ENCODE measurements at places on chromosomes 11 and 22.

- DNase-seq: no peak
Observed at GRCh38 chr11:108926171-108926840, 261.4 kb downstream of the DDX10 start.

GRCh38 chr22:38258895-38259294 is 13.9 kb downstream of the TMEM184B start:
- no peak for DNase-seq

DNA sequence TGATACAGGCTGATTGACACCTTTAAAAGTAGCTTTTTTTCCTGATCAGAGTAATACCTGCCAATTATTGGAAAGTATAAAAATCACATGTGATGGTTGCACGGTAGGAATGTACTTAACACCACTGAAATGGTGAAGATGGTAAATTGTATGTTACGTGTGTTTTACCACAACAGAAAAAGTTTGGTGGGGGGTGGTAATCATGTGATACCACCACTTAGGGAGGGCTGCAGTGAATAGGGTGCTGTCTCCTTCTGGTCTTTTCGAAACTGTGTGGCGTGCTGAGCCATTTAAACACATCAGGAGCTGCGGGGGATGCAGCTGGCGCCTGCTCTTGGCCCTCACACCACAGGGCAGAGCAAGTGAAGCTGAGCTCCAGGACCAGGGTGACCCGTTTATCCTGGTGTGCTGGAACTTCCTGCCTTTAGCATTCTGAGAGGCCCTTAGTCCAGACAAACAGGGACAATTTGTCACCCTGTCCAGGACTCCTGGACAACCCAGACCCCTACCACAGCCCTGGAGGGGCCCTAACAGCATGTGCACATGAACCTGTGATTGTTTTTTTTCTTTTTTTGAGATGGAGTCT is 2.6 kb downstream of the SYNGR1 start:
- DNase-seq: no peak

DNA sequence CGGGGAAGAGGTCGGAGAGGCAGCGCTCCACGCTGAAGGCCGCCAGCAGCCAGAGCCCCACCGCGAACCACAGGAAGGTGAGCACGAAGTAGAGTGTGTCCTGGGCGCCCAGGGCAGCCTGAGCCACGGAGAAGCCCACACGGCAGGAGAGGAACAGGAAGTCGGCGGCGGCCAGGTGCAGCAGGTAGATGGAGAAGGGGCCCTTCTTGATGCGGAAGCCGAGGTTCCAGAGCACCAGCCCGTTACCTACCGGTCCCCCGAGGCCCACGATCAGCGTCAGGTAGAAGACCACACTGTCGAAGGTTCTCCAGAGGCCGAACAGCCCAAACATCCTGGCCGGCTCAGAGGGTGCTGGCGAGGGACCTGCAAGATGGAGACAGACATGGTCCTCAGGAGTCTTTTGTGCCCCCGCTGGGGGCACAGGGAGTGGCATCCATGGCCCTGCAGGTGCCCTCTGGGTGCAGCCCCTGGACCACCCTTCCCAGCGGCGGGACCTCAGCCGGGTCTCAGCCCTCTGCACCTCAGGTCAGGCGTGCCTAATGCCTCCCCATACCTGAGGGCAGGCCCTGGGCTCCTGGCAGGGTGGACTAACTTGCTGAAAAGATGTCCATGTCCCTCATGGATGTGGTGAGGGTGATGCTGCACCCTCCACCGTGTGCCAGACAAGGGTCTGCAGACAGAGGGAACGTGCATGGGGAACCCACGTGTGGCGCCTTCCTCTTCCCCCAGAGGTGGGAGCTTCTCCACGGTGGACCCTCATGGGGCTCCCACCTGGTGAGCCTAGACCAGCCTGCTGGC is at the start of gene MRGPRG:
MRGPRG (minus strand) TSS at position 331 of the 798 bp plus-strand sequence; CDS start at position 331, 0 bp downstream.
- DNase-seq: no peak

- no peak for DNase-seq
Observed at GRCh38 chr22:39240831-39241793, 3.7 kb downstream of the PDGFB start.

GRCh38 chr22:23675502-23676415 is 15.1 kb upstream of the RGL4 start:
- no peak for DNase-seq

DNA sequence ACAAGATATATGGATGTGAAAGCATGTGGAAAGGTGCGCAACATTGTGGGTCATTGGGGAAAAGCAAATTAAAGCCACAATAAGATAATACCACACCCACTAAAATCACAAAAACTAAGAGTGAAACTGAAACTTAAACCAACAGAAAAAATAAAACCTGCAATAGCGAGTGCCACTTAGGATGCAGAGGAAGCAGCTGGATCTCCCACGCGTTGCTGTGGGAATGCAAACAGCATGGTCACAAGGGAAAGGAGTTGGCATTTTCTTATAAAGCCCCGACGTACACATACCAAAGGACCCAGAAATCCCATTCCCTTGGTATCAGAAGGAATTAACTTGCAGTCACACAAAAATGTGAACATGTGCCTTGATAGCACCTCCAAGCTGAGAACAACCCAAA is 712.0 kb downstream of the TBC1D22A start:
- DNase-seq: no peak

DNA sequence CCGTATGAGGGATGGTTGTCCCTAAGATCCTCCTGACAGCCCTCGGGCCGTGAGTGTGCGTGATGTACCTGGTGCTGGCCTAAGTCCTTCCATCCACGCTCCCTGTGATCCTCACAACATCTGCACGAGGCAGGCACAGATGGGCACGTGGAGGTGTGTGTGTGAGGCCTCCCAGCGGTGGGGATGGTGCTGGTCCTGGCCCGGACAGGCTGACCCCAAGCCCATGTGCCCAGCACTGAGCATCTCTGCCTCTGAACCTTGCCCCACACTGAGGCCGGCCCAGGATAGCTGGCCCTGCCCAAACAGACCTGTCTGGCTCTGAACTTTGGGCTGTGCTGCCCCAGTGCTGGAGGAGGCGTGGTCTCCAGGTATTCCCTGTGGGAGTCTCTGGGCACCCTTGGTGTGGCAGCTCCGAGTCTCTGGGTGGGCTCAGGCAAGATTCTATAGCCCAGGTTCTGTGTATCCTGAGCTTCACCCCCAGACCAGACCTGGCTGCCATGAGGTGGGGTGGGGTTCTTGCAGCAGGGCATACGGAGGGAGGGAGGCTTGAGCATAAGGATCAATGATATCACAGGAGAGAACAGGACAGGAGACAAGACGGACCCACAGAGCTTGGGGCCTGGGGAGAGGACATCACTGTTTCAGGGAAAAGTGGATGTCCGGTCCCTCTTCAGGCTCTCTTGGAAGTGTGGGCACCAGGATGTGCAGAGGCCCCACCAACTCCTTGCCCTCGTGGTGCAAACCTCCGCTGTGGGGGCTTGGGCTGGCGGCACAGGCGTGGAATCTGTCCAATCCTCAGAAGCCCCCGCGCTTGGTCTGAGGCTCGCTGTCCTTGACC is 881.8 kb downstream of the BRD1 start:
- DNase-seq: no peak

GRCh38 chr11:11451501-11452005 is 98.5 kb upstream of the CSNK2A3 start:
- peak; percentile 12 for DNase-seq

- no peak for DNase-seq
Observed at GRCh38 chr11:15651816-15652215, 537.1 kb downstream of the INSC start.

- no peak for DNase-seq
Observed at GRCh38 chr11:133790995-133791394, 54.3 kb downstream of the SPATA19 start.

GRCh38 chr11:19060629-19061028 is at the start of gene MRGPRX2:
TSS of gene MRGPRX2 (minus strand) at chr11:19060717. CDS start at chr11:19056402, 4,315 bp downstream.
- DNase-seq: no peak

- no peak for DNase-seq
Observed at GRCh38 chr22:27554106-27554811, 247.3 kb downstream of the MN1 start.

- DNase-seq: peak; percentile 76
Observed at GRCh38 chr22:29799217-29799680, 32.1 kb downstream of the UQCR10 start.

GRCh38 chr11:119782006-119782738 is 53.2 kb upstream of the NECTIN1 start:
- DNase-seq: no peak

GRCh38 chr22:17446698-17447097 is 77.4 kb downstream of the CECR2 start:
- DNase-seq: no peak

GRCh38 chr11:86416494-86416893 is 41.8 kb downstream of the CCDC81 start:
- no peak for DNase-seq

GRCh38 chr22:28402539-28402938 is 277.1 kb downstream of the TTC28 start:
- DNase-seq: no peak

GRCh38 chr22:30806391-30806861 is 111.8 kb downstream of the OSBP2 start:
- peak; percentile 44 for DNase-seq

GRCh38 chr22:35313311-35314121 is 13.8 kb downstream of the TOM1 start:
- peak; percentile 63 for DNase-seq

GRCh38 chr11:59814021-59814420 is 3.4 kb upstream of the MRPL16 start:
- no peak for DNase-seq

- no peak for DNase-seq
Observed at GRCh38 chr22:27820896-27821866, 19.6 kb upstream of the MN1 start.

GRCh38 chr11:65308281-65308891 is 6.3 kb upstream of the CDC42EP2 start:
- no peak for DNase-seq

- DNase-seq: no peak
Observed at GRCh38 chr11:36635066-36635862, 37.2 kb upstream of the RAG2 start.

GRCh38 chr11:71491940-71492339 is 35.1 kb upstream of the KRTAP5-7 start:
- DNase-seq: no peak

GRCh38 chr22:22242488-22242887 is 2.1 kb upstream of the VPREB1 start:
- DNase-seq: no peak

GRCh38 chr11:122686111-122686510 is 30.6 kb downstream of the UBASH3B start:
- DNase-seq: no peak

GRCh38 chr11:67572747-67573419 is 10.7 kb upstream of the GSTP1 start:
- no peak for DNase-seq

DNA sequence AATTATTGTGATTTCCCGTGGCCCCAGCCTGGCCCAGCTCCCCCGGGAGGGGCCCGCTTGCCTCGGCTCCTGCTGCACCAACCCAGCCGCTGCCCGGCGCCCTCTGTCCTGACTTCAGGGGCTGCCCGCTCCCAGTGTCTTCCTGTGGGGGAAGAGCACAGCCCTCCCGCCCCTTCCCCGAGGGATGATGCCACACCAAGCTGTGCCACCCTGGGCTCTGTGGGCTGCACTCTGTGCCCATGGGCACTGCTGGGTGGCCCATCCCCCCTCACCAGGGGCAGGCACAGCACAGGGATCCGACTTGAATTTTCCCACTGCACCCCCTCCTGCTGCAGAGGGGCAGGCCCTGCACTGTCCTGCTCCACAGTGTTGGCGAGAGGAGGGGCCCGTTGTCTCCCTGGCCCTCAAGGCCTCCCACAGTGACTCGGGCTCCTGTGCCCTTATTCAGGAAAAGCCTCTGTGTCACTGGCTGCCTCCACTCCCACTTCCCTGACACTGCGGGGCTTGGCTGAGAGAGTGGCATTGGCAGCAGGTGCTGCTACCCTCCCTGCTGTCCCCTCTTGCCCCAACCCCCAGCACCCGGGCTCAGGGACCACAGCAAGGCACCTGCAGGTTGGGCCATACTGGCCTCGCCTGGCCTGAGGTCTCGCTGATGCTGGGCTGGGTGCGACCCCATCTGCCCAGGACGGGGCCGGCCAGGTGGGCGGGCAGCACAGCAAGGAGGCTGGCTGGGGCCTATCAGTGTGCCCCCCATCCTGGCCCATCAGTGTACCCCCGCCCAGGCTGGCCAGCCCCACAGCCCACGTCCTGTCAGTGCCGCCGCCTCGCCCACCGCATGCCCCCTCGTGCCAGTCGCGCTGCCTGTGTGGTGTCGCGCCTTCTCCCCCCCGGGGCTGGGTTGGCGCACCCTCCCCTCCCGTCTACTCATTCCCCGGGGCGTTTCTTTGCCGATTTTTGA is 3.3 kb upstream of the ANKRD13D start:
- no peak for DNase-seq

GRCh38 chr11:3947061-3947460 is 91.6 kb downstream of the STIM1 start:
- DNase-seq: no peak

DNA sequence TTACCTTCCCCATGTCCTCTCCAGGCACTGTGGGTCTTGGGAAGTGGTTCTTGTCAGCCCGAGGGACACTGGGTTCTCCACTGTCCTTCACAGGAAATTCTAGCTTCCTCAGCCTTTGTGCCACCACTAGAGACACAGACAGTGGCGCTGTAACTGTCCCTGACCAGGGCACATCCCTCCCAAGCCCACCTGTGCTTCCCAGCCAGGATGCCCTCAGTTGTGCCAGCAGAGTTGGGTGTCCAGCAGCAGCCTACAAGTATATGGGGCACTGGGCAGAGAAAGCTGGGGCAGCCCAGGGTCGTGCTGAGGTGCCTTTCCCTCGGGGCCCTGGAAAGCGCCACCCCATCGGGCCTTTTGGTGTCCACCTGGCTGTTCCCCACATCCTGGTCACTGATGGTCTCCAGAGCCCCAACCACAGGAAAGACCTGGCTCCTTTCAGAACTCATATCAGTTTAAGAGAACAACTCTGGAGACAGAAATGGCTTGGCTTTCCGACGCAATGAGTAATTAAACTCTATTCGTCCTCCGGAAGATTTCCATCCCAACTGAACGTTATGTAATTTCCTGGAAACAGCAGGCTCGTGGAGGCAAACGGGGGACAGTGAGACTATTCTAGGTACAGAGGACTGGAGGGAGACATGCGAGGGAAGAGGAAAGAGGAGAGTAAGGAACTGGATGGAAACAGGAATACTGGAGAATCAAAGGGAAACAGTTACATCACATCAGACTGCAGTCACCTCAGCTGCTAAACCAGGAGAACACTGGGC is 28.6 kb downstream of the PPP2R1B start:
- no peak for DNase-seq

- DNase-seq: no peak
Observed at GRCh38 chr11:44776551-44777208, 49.9 kb downstream of the TSPAN18 start.

DNA sequence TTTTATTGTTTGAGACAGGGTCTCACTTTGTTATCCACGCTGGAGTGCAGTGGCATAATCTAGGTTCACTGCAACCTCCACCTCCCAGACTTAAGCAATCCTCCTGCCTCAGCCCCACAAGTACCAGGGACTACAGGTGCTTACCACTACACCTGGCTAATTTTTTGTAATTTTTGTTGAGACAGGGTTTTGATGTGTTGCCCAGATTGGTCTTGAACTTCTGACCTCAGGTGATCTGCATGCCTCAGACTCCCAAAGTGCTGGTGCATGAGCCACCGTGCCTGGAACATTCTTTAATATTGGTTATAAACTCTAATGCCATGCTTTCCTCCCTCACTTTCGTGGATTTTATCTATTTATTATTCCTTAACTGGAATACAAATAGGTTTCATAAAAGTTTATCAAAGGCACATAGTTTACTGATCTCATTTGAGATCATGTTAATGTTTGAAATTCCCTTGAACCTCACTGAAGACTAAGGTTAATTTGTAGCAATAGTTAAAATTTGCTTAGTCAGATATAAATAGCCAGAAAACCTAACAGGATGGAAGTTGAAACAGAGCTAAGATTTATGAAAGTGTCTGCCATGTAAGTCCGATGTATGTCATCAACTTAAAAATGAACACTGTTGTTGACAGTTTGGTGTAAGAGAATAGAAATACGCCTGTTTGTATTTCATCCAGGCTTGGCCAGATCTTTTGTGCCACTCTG is 27.6 kb downstream of the KDM2A start:
- no peak for DNase-seq
